GM06990 (cell line): ENCODE measurements at places on chromosomes 16 and 17.

- DNase-seq, result no peak
Observed at GRCh38 chr16:86708431-86708830, 130.1 kb downstream of the FOXL1 start.

- DNase-seq, result no peak
Observed at GRCh38 chr17:67718325-67718941, 697 bp downstream of the NOL11 start.

DNA sequence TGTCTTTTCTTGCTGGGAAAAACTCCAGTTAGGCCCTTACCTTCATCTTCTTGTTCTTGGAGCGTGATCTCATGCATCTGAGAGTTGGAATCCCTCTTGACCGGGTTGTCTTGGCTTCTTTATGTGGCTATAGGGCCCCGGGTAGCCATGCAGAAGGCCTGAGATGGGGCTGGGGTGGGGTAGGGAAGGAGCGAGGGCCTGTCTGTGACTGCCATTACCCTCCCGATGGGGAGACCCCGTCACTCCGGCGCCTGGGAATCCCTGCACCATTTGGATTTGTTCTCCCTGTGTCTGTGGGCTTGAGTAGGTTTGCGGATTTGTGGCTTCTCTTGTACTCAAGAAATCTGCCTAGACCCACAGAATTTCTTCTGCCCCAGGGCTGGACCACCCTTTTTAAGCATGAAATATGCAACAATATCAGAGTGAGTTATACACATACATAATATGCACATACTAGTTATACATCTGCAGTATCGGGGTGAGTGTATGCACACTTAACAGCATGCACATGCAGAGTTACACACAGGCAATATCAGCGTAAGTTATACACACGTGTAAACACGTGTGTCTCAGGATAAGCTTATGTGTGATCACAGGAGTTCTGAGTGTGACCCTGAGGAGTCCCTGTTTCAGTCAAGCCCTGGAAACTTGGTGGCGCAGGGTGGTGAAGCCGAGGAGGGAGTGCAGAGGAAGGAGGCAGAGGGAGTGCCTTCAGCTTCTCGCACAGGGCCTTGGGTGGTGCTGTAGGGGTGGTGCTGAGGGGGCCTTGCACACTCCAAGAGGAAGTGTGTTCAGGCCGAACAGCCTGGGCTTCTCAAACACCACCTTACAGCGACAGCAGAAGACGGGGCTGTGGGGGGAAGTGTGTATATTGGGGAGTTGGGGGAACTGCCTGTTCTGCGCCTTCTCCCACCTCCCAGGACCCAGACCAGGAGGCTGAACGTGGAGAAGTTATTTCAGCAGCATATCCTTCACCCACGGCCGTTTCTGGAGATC lies 18.5 kb downstream of the CCDC42 start:
- DNase-seq, result no peak

DNA sequence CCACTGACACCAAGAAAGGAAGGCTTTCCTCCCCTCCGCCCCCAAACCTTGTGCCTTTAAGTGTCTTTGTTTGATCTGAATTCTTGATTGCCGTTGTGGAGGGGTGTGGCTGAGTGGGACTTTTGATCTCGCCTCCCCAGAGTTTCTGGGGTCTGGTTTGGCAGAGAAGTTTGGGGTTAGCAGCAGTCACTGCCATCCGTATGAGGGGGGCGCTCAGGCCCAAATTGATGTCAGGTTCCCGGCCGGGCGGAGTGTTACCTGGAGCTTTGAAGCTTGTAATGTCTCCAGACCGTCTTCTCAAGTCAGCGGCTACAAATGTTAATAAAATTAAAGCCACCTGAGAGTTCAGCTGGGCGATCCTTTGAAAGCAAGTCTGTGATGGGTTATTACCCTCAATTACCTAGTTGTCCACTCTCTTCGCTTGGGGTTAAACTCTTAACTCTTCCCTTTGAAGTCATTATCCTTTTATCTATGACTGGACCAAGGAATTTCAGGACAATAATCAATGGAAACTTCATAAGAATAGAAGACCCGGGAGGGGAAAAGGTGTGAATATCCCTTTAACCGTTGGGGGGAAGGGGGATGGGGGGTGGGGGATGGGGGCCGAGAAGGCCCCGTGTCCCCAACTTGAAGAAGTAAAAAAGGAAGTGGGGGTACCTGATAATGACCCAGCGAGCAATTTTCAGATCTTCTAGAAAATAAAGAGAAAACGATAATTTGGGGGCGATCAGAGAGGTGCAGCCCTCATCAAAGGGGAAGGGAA lies 31.8 kb upstream of the AXIN2 start:
- DNase-seq, result no peak

GRCh38 chr16:64168371-64168770 lies 953.5 kb downstream of the CDH11 start:
- no peak for DNase-seq

DNA sequence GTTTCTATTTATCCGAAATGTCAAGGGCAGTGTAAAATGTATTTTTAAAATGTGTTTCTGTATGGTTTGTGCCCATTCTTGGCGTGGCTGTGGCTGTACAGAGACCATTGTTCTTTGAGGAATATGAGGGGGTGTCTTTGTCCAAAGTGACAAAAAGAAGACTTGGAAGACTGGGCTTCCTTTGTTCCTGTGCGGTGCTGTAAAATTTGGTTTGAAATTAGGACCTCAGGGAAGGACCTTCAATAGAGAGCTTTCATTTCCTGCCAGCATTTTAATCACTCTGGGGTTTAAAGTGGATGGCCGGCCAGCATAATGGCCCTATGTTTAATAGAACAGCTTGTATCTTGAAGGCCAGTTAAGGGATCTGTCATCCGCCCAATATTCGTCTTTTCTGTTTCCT lies 190.1 kb upstream of the TBX2 start:
- DNase-seq, result no peak

DNA sequence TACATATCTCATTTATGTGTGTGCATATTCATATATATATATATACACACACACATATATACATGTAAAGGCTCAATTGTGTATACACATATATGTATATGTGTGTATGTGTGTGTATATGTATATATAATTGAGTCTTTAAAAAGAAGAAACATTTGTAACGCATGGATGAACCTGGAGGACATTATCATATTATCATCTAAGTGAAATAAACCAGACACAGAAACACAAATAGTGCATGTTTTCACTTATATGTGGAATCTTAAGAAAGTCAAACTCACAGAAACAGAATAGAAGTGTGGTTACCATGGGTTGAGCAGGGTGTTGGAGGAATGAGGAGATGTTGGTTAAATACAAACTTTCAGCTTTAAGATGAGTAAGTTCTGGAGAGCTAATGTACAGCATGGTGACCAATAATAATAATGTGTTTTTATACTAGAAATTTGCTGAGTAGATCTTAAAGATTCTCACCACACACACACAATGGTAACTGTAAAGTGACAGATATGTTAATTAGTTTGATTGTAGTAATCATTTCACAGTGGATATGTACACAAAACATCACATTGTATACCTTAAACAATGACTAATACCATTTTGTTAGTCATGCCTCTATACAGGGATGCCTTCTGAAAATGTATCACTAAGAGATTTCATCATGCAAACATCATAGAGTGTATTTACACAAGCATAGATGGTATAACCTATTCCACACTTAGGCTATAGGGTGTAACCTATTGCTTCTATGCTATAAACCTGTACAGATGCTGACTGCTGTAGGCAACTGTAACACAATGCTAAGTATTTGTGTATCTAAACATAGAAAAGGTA lies 132.6 kb upstream of the CACNG5 start:
- DNase-seq, result no peak

- peak; percentile 64 for DNase-seq
Observed at GRCh38 chr16:89039756-89040155, 53.9 kb upstream of the ACSF3 start.

DNA sequence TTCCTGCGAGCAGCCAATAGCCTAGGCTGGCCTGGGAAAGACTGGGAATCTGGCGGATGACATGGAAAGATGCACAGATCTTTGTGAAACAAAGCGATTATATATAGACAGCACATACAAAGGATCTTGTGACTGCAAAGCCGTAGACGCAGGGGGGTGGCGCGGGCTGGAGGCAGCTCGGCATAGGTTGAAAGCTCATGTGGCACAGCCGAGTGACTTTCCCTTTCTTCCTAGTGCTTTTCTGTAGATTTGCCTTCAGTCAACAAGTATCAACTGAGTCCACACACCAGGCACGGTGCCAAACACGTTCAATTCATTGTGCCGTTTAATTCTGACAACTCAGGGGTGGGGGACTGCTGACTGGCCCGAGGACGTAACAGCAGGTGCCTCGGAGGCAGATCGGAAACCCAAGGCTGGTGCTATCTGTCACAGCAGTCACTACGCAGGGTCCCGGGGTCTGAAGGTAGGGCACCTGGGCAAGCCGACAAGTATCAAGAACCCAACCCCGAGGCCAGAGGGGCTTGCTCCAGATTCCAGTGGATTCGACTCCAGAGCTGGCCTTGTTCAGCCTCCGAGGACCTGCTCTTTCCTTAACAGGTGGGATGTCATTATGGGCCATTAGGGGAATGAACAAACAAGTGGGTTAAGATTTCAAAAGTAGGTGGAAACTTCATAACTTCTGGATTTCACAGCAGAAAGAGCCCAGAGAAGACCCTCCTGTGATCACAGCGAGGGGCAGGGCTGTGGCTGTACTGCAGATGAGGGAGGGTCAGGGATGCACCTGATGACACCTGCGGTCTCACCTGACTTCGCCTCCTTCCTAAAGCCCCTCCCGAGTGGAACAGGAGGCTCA lies 5.9 kb downstream of the PAM16 start:
- no peak for DNase-seq

DNA sequence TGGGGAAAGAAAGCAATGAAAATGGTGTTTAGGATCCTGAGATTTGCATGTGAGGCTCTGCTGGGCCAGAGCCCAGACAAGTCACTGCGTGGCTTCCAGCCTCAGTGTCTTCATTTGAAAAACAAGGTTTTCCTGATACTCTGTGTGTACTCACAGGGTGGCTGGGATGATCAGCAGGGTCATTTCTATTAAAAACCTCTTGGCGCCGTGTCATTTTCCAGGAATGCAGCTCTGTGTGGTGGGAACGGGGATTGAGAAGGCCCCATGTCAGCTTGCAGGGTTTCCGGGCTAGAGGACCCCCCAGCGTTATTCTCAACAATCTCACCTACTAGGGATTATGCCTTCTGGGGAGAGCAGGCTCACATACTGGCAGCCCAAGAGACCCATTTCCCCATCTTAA lies 73.5 kb downstream of the FOXL1 start:
- no peak for DNase-seq

- no peak for DNase-seq
Observed at GRCh38 chr17:44785921-44786320, 27.1 kb downstream of the ADAM11 start.

- no peak for DNase-seq
Observed at GRCh38 chr16:57585051-57585687, 42.7 kb downstream of the ADGRG5 start.

DNA sequence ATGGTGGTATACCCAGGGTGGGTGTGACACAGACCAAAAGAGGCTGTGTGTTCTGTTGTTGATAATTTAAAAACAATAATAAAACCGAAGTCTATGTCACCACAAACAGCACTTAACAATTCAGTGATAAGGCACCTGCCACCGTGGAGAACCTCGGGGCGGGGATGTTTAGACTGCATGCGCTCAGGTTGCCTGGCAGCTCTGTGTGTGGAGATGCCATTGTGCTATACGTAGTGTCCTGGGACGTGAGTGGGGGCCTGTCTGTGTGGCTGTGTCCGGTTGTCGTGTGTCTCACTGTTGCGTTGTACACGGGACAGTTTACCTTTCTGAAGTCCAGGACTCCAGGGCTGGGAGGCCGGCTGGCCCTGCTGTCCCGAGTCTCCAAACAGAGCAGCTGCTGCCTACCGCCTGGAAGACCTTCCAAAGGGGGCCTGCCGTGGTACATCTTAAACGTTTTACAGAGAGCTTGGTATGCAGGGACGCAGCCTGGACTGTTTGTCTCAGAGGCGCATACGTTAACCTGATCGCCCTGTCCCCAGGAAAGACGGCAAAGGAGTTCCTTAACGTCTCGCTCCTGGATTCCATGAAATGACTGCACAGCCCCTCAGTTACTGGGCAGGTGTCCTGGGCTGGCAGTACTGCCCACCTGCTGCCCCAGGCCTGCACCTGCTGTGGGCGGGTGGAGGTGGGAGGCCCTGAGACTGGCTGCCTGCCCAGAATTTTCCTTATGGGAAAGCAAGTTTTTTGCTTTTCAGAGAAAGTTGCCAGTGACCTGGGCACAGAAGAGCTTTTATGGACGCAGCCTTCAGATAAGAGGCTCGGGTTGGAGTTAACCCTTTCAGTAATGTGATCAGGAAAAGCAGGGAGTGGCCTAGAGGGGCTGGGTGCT lies 19.0 kb downstream of the SPIRE2 start:
- DNase-seq, result no peak

GRCh38 chr16:19844945-19845641 lies 39.6 kb downstream of the GPRC5B start:
- no peak for DNase-seq

DNA sequence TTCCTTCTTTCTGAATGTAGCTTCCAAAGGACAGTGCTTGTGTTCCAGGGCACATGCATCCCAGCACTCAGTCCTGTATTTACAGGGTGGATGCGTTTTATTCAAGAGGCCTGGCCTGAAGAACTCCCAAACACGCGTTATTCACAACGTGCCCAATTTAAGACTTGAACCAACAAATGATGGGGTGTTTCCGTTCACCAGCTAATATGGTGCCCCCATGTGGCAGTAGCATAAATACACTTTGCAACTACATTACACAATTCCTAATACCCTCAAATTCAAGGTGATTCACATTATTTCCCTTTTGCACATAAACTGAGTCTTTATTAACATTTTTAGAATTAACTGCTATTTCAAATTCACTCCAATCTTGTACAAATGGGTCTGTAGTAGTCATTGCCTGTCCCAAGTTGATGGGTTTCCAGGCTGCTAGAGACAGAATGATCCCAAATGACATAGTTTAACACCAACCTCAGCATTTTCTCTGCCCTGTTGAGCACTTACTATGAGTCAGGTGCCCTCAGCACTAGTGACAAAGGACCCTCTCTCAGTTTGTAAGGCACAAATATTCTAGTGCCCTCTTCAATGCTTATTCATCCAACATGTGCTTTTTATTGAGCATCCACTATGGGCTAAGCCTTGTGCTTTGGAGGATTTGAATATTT lies 26.9 kb downstream of the HSD17B2 start:
- DNase-seq, result no peak

DNA sequence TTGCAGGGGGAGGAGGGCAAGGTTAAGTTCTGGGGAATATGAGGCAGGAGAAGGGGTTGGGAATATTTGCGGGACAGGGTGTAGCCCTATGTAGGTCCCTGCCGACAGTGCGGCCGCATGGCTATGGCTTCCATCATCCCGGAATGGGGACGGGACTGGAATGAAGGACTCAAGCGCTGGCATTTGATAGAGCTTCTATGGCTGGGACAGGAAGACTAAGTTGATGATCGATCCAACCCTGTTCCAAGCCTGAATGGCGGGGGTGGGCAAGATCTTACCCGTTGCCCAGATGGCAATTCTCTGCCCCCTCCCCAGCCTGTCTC lies 47.1 kb downstream of the SRCIN1 start:
- DNase-seq, result no peak

GRCh38 chr16:17989255-17989654 lies 347.3 kb downstream of the NPIPA8 start:
- no peak for DNase-seq

- DNase-seq, result no peak
Observed at GRCh38 chr16:8828541-8829165, 31.0 kb downstream of the PMM2 start.
